ENCODE measurements at places on chromosomes 12 and 14.

- no peak for DNase-seq
These were observed 36.5 kb downstream of the MIPOL1 start for GRCh38 chr14:37234222-37234621.

GRCh38 chr12:93805736-93806141, 128.6 kb downstream of the CRADD start:
- no peak for DNase-seq

GRCh38 chr12:30795410-30796312, 40.9 kb upstream of the CAPRIN2 start:
- peak; percentile 88 for DNase-seq

DNA sequence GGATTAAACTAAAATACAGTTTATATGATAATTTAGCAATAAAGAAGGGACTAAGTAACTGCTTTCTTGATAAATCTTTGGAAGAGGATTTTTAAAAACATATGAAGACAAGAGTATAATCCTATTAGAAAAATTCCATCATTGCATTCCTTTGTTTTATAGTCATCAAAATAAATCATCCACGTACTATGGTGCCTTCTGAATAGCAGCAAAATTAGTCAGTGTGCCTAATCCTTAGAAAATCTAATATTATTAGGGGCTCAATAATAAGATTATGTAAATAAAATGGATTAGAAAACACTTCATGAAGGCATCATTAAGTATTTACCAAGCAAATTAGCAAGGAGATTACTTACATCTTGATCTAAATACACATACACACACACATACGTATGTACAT, 102.1 kb downstream of the KCNH5 start:
- DNase-seq, result peak; percentile 33

DNA sequence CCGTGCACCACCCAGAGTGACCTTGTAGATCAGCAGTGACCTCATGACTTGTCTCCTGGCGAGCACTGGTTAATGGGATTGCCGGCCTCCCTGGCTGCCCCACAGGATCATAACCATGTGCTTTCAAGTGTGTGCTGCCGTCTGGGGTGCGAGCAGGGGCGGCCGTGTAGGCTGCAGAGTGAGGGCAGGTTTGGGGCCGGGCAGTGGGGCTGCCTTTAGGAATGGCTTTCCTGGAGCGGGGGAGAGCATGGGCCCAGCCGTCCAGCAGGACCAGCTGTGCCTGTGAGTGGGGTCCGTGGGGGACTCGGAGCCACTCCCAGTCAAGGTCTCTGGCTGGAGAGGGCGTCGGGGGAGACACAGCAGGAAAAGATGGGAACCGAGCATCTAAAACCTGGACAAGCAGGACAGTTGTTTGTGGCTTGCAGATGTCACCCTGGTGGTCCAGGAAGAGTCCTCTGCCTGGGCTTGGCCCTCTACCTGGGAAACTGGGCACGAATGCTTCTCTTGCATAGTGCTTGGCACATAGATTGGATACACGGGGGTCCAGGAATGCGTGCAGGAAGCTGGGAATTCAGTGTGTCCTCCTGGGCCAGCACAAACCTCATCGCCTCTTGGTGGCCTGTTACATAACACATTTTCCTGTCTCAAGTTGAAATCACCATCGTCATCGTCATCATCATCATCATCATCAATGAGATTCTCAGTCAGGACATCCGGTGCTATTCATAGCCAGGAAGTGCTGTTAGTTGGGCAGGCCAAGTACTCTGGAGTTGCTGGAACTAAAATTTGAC, 96.0 kb downstream of the ADGRD1 start:
- no peak for DNase-seq

DNA sequence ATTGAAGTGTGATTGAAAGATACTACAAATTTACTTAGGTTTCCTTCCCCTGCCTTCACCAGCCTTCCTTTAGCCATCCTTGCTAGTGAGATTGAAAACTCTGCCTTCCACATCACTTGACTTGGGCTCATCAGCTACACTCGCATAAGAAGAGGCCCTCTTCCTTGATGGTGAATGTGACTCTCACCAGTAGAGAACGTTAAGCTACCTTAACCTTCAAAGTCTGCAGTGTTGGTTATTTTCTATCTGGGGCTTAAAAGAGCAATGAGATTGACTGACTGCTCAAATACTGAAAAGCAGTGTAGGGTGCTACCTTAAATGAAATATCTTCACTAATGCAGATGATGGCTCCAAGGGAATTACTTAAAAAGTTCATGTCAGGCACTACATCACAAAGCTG, 271.8 kb downstream of the EGLN3 start:
- no peak for DNase-seq

- no peak for DNase-seq
These were observed 6.2 kb downstream of the ISCU start for GRCh38 chr12:108568338-108569154.

DNA sequence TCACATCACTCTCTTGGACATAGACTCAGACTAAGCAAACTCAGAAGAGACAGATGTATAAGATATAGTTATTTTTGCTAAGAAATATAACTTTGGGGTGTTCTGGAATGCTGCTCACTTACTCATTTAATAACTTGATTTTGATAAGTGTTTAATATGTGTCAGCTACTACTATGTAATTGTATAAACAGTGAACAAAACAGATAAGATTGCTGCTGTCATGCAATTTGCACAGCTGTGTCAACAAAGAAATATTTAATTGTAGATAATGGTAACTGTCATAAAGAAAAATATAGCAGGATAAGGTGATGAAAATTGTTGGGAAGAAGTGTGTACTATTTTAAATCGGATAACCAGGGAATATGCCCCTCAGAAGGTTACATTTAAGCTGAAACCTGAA, 84.1 kb upstream of the ZDHHC17 start:
- no peak for DNase-seq

All from fibroblast of skin of scalp (primary cell).